ENCODE measurements at places on chromosomes 3 and 15.
A peak's percentile ranks its signal among the peaks of the same experiment; 100 is the strongest.

GRCh38 chr3:32420126-32421038, 28.7 kb downstream of the CMTM7 start:
- peak; percentile 9 for DNase-seq

GRCh38 chr3:98058244-98058960, 23.3 kb upstream of the GABRR3 start:
- no peak for DNase-seq

DNA sequence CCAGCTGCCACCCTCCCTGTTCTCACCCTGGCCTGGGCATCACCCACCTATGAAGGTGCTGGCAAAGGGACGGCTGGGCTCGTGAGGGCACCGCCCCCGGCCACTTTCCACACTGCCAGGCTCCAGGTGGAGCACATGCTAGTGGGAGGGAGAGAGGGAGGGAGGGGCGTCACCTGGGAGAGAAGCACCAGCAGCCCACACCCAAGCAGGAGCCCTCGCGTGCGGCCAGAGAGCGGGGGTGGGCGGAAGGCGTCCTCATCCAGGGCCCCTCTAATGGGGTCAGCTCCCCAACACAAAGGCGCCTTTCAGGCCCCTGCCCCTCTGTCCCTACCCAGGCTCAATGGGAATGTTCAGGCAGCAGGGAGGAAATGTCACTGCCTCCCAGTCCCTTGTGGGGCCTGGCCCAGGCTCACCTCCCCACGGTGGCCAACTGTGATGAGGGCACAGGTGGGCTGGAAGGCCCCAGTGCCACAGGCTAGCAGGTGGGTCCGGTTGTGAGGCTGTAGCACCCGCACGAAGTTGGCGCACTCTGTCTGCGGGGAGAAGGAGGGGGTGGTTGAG, 3.1 kb downstream of the SEMA3G start:
- DNase-seq, result no peak

GRCh38 chr3:168284728-168285127, 189.0 kb upstream of the GOLIM4 start:
- DNase-seq, result no peak

DNA sequence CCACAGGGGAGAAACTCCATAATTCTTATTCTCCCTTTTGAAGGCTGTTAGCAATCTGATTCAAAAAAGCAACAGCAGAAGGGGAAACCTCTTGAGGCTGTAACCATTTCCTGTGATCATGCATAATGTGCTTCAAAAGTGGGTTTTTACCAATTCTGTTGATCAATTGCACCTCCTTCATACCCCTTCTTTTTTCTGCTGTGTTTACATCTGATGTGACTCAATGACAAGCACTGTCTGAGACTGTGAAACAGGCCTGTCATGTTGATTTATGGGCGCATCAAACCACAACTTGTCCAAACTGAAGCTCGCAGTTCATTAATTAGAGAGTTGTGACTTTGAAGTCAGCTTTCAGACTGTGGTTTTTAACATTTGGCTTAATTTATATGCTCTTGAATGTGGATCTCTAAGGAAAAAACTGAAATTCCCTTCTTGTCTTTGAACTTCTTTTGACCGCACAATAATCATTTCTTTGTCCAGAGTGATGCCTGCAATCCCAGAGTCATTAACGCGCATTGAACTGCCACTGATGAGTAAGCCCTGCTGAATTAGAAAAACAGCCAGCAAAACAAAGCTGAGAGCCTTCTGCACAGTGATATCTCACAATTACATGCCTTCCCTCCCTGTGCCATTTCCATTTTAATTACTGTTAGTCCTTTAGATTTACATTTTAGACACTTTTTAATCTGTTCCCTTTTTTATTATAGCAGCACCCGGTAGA, 532.8 kb downstream of the FOXP1 start:
- DNase-seq, result no peak

DNA sequence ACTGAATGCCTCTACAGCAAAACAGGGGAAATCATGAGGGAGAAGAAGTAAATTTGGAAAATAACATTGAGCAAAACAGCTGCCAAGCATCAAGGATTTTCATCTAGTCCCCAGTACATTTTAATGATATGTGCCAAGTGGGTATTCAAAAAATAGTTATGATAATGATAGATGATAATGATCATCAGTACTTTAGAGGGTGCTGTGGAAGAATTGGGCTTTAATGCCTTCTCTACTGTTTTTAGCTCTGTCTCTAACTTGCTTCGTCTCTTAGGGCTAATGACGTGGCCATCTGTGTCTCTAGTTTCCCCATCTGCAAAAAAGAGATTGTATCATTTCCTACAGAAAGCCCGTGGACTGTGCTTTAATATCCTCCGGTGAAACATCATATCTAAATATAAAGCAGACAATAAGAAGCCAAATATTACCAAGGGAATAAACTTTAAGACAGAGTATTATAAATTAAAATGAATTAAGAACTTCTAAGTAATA, 10.2 kb upstream of the FSIP1 start:
- no peak for DNase-seq

- DNase-seq, result no peak
Observed at GRCh38 chr15:78675617-78676360, 34.8 kb upstream of the CHRNB4 start.

GRCh38 chr3:172915911-172916514, 165.5 kb downstream of the ECT2 start:
- DNase-seq, result no peak

- no peak for DNase-seq
Observed at GRCh38 chr3:113111011-113111707, 100.2 kb upstream of the BOC start.

All from LHCN-M2 (cell line).